ENCODE measurements at places on chromosomes 11 and 22.

GRCh38 chr22:28821452-28821851 lies 21.1 kb upstream of the XBP1 start:
- no peak for DNase-seq

DNA sequence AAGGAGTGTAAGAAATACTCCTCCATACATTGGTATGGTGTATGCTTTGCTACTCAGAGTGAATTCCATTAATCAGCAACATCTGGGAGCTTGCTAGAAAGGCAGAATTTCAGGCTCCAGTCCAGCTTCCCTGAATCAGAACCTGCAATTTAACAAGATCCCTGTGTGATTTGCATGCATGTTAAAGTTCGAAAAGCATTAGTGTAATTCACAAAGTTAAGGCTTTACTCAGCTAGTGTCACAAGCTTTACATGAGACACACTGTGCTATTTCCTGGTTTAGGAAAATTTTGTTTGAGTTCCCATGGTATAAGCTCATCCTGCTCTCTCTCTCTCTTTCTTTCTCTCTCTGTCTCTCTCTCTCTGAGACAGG lies 37.0 kb upstream of the HEPHL1 start:
- no peak for DNase-seq

- DNase-seq = no peak
These were observed 139.3 kb downstream of the MYO18B start for GRCh38 chr22:25881210-25881755.

DNA sequence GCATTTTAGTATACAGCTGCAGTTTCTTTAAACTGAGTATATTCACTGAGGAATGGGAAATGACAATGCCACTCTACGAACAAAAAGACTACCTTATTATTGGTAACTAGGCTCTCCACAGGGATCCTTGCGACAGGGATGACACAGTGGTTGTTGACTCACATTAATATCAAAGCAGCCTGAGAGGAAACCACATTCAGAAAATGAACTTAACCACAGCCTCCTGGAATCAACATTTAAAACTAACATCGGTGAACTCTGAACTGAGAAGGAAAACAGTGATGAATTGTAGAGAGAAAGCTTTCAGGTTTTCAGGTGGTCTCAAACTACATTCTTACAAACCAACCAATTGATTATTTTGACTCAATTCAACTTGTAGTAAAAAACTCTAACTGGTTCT lies 90.3 kb upstream of the MTMR2 start:
- DNase-seq = no peak

GRCh38 chr11:126432065-126432461 lies 76.6 kb downstream of the ST3GAL4 start:
- no peak for DNase-seq

DNA sequence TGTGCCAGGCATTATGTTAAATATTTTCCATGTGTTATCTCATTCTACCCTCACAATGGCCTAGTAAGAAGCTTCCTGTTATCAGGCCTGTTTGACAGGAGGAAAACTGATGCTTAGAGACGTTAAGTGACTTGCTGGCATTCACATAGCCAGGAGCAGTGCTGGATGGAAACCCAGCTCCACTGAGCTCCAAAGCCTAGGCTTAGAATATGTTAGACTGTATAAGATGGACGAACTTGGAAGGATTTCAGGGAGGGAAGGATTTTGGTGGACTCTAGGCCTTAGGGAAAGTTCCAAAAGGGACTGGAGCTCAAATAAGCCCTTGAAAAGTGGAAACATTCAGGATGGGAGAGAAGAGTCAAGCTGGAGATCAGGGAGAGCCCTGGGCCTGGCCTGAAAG lies 2.1 kb downstream of the CD44 start:
- DNase-seq = no peak

DNA sequence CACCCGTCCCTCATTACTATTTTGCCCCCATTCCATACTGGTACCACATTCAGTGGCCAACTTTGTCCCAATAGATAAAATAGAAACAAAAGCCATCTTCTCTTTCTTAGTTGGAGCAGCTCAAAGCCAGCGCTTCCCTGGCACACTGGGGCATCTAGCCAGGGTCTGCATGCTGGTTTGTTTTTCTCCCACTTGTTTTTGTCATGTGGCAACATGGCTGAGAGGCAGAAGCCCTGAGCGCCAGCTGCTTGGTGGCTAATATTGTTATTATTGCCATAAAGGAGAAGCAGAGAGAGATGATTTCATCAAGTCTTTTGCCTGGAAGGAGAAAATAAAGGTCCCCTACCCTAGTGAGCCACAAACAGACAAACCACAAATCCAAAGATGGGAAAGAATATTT lies 48.4 kb upstream of the CRTAM start:
- DNase-seq = no peak

- DNase-seq = no peak
These were observed 88.9 kb downstream of the MAML2 start for GRCh38 chr11:96254087-96254486.
